ENCODE measurements at places on chromosomes 7 and 10.

- no peak for DNase-seq
These were observed 85.9 kb downstream of the LSMEM1 start for GRCh38 chr7:112566442-112567324.

DNA sequence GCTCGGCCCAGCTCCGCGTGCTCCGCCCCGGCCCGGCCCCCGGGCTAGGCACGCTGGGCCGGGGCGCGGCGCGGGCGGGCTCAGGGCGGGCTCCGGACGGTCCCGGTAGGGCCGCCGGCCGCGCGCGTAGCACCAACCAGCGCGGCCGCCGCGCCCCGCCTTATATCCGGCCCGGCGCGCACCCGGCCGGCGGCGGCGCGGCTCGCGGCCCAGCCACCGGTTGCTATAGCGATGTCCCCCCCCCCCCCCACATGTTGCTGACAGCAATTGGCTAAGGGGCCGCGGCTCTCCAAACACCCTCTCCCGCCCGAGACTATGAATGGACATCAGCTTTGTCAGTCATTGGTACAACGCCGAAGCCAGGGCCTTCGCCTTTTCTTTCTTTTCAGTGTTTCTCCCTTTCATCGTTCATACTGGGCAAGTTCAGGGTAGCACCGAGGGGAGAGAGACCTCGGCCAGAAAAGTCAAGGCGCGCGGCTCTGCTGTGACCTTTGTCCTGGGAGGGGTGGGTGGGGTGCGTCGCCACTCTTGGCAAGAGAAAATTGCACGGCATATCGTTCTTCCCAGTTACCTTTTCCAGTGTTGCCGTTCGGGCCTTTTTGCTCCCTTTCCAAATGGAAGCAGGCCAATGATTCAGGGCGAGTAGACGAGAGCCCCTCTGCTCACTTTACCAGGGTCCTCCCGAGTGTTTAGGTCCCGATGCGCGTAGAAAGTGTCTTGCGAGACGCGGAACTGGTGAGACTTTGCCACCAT is 354.2 kb downstream of the DNAJB6 start:
- DNase-seq, result no peak

- DNase-seq, result no peak
These were observed 170.4 kb downstream of the MAGI2 start for GRCh38 chr7:79282882-79283602.

GRCh38 chr7:22296916-22297315 is 60.0 kb downstream of the RAPGEF5 start:
- DNase-seq, result no peak

DNA sequence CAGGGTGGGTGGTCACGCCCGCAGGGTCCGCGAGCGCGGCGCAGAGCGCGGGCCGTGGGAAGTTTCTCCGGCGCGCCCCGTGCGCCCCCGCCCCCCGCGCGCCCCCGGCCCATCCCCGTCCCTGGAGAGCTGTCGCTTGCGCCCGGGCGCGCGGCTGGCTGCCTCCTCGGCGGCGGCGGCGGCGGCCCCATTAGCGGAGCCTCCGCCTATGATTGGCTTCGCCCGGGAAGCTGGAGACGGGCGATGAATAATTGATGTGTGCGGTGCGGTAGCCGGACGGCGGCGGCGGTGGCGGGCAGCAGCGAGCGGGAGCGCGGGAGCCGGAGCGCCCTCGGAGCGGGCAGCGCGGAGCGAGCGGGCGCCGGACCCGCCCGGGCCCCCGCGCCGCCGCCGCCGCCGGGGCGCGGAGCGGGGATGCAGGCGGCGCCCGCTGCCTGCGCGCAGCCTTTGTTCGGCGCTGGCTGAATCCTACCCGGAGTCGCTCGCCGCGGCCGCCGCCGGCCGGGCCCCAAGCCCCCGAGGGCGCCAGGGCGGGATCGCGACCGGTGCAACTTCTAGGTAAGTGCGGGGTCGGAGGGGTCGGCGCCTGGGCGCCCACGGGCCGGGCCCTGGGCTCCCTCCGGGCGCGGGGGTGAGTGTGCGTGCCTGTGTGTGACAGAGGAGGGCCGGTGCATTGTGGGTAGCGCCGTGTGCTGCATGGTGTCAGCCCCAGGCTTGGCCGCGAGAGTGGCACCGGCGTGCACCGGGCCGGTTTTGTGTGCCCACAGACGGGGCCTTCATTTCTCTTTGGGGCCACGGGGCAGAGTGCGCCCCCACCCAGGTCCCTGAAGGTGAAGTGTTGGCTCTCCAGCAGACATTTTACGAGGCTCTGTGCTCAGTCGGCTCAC is 103.8 kb upstream of the PPIF start:
- DNase-seq, result peak; percentile 80

- DNase-seq, result no peak
These were observed 589.0 kb downstream of the NXPH1 start for GRCh38 chr7:9022456-9022855.

- no peak for DNase-seq
These were observed 166.8 kb downstream of the SUGCT start for GRCh38 chr7:40301486-40302068.

DNA sequence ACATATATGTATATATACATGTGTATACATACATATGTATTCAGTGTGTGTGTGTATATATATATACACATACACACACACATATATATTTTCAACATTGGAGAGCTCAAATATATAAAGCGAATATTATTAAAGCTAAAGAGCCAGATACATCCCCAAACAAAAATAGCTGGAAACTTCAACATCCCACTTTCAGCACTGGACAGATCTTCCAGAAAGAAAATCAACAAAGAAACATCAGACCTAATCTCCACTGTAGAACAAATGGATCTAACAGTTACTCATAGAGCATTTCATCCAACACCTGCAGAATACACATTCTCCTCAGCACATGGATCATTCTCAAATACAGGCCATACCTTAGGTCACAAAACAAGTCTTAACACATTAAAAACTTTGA is 799.0 kb downstream of the PCDH15 start:
- DNase-seq, result no peak

DNA sequence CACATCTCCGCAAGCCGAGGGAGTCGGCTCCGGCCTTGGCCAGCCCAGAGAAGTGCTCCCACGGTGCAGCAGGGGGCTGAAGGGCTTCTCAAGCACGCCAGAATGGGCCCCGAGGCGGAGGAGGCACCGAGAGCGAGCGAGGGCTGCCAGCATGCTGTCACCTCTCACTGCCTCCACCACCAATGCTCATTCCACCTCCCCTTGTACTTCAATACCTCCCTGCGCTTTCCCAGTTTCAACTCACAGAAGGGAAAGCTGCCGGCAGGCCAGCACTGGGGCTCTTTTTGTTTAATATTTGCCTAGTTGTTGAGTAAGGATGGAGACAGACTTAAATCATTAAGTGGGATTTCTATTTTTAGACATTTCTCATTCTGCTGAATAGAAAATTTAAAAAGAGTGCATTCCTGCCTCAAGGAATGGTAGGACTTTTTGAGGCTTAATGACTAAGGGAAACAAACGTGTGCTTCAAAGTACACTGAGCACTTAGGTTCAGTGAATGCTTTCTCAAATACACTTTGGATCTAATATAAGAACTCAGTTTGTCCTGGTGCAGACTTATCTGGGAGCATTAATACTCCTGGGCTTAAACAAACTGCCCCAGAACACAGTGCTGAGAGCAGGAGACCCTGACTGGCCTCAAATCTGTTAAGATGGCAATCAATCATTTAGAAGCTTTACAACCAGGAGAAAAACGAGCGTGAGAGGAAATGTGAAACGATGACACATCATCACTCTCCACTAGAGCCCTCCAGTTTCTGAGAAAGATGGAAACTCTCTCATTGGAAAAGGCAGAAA is 131.2 kb downstream of the RALA start:
- DNase-seq, result no peak

GRCh38 chr7:92685136-92686042 is 95.2 kb upstream of the FAM133B start:
- DNase-seq, result no peak

DNA sequence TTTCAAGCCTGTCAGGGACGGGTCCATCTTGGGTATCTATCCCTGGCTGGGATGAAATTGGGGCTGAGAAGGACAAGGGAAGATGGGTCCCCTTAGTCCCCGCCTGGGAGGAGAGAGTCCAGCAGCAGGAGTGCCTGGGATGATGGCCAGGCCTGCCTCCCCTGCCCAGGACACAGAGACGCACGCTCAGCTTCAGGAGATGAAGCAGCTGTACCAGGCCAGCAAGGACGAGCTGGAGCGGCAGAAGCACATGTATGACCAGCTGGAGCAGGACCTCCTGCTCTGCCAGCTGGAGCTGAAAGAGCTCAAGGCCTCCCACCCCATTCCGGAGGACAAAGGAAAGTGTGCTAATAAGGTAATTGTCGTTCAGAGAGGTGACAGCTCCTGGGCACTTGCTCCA is 15.4 kb downstream of the CCDC136 start:
- no peak for DNase-seq

DNA sequence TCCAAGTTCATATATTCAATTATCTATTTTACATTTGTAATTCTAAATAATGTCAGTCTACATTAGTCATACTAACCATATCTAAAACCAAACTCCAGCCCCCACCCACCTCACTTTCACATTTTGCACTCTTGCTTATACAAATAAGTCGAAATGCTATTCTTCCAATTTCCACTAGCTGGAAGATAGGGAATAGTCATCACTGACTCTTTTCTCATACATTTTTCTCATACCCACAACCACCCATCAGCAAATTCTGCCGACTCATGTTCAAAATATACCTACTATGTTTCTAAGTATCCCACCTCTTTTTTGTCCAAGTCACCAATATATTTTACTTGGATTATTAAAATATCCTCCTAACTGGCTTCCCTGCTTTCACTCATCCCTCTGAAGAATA is 93.2 kb upstream of the DGKB start:
- DNase-seq, result no peak

DNA sequence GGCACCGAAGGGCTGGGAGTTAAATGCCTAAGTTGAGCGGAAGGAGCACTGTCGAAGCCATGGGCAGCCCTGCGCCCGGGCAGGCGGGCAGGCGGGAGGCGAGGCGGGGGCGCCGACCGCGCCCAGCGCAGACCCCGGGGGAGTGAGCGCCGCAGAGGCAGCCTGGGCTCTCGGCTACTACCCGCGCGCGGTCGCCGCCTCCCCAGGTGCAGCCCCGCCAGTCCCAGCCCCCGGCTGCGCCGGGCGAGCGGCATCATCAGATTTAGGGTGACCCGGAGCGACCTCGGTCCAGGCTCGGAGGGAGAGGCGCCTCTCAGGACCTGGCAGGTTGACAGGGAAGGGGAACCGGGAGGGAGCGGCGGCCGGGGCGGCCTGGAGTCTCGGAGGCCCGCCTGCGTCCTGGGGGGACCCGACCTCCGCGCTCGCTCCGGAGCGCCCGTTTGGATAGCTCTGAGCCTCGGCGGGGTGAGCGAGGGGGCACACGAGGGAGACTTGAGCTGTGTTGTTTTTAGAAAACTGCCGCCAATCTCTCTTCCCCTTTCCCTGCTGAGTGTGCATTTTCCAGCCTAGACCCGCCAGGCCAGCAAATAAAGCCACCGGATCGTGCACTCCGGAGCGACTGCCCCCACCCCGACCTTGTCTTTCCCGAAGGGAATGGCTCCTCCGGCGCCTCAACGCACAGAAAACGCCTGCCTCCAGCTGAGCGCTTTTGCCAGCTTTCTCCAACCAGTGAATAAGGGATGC is 2.3 kb upstream of the NRP1 start:
- no peak for DNase-seq

DNA sequence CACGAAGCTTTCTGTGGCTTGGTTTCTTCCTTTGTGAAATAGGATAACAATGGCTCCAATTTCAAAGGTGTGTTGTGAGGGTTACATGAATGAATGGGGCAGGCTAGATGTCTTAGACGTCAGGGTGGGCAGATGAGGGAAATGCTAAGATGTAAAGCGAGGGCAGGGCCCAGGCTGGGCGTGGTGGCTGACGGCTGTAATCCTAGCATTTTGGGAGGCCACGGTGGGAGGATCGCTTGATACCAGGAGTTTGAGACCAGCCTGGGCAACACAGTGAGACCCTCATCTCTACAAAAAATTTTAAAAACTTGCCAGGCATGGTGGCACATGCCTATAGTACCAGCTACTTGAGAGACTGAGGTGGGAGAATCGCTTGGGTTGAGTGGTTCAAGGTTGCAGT is 607.7 kb upstream of the FOXK1 start:
- DNase-seq, result no peak

DNA sequence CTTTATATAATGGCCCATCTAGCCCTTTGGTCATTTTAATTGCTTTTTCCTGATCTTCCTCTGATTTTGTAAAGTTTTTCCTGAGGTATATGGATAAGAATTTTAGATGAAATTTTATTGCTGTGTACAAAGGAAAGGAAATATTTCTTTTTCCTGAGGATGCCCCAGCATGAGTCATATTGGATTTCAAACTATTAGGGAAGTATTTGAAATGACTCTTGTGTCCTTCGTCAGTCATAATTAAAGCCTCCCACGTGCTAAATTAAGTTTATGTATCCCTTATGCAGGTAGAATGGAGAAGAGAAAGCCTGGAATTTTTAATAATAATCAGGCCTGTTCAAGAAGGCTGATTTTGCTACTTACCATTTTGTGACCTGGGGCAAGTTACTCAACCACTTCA is 82.6 kb upstream of the GLI3 start:
- no peak for DNase-seq

GRCh38 chr7:81752318-81752714 is 17.5 kb downstream of the HGF start:
- DNase-seq, result no peak

DNA sequence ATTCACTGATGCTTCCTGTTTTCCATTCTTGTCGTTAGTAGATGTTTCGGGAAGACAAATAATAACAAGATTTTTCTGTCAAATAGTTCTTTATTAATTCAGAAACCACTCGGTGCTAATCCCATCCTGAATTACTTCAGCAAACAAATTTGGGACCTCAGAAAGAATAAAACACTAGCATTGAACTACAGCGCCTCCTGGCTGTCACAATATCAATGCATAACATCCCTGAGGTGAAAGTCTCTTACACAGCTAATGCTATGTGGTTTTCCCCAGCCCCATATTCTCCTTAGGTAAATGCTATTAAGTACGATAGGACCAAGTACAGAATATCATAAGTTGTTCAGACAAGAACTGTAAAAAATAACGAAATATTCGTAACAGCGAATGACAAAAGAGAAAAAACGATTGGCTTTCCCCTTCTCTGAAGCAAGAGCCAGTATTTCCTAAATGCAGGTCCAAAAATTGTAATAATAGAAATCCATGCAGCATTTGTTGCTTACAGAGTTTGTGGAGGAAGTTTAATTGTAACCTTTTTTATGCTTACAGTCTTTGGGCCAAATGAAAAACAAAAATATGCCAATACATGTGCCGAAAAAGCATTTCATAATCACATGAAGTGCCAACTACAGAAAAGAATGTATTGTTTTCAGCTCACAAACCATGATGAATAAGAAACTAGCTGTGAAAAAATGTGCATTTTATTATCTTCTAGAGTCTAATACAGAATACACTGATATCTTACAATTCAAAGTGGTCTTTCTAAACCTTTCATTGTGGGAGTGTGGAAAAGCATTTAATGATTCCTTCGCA is 47.3 kb downstream of the MYPN start:
- DNase-seq, result peak; percentile 4

- no peak for DNase-seq
These were observed 436.2 kb upstream of the GALNT17 start for GRCh38 chr7:70695795-70696083.

GRCh38 chr10:104434601-104435000 is 81.0 kb downstream of the CFAP58 start:
- DNase-seq, result no peak
